Astrocyte (in vitro differentiated cells and primary cell): ENCODE measurements at places on chromosomes 11 and 22. TPM values are rescaled to one million over a fixed set of nuclear protein-coding genes. Genes with fewer than 3 reads are reported as not detected.
A peak's percentile ranks its signal among the peaks of the same experiment; 100 is the strongest.

GRCh38 chr11:32421992-32422391, 13.3 kb downstream of the WT1 start:
- DNase-seq: peak; percentile 9

DNA sequence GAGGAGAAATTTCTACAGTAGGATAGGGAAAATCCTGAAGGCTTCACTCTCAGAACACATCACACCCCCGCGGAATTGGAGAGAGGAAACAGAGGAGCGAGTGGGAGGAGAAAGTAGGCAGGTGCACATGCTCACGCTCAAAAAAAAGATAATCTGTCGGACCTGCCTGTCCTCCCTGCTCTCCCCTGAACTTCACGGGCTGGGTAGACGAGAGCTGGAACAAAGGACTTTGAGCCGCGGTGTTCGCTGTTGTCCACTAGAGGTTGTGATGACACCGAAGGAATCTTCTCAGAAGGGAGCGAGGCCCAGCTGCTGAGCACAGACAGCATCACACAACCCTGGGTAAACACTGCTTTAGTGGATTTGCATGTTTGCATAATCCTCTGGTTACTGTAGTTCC, 5.0 kb downstream of the SEZ6L start:
- no peak for DNase-seq

GRCh38 chr11:57300785-57301184, 24.0 kb downstream of the TNKS1BP1 start:
- DNase-seq: no peak

- no peak for DNase-seq
These were observed 52.0 kb downstream of the ARFGAP2 start for GRCh38 chr11:47124675-47125074.

DNA sequence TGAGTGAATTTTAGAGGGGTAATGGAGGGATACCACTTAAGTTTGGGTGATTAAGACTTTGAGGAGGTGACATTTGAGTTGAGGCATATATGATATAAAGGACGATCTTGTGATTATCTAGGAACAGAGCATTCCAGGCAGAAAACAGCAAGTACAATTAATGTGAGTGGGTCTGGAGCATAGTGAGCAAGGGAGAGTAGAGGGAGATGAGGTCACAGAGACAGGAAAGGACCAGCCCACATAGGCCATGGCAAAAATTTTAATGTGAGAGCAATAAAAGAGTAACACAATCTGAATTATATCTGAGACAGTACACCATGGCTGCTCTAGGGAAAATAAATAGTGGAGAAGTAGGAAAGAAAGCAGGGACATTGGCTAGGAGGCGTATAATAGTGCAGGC, 14.5 kb upstream of the HSPA8 start:
- DNase-seq: no peak

DNA sequence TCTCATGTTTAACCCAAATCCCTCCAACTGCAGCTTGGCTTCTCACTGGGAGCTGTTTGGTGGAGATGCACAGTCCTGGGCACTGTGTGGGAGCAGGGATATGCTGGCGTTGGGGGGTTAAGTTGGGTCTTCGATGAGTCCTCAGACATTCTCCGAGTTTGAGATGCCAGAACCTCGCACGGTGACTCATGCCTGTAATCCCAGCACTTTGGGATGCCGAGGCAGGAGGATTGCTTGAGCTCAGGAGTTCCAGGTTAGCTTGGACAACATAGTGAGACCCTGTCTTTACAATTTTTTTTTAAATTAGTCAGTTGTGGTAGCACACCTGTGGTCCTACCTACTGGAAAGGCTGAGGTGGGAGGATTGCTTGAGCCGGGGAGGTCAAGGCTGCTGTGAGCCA, 20.7 kb downstream of the POU2F3 start:
- DNase-seq: no peak

DNA sequence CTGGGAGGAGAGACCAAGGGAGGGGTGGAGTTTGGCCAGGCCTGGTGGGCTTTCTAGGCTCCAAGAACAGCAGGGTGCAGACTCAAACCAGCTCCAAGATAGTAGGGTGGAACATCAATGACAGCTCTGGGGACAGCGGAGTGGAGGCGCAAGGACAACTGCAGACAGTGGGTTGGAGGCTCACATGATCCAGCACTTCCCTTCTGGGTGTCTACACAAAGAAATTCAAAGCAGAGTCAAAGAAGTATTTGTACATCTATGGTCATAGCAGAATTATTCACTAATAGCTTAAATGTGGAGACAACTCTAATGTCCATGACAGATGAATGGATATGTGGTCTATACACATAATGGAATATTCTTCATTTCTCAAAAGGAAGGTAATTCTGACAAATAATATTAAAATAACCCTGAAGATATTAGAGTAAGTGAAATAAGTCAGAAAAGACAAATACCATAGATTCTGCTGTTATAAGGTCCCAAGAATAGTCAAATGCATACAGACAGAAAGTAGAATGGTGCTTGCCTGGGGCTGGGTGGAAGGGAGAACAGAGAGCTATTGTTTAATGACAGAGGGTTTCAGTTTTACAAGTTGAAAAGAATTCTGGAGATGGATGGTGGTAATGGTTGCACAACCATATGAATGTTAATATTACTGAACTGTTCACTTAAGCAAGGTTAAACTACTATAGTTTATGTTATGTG, 5.5 kb upstream of the GAB4 start:
- no peak for DNase-seq

- DNase-seq: no peak
These were observed 12.4 kb downstream of the TRIM29 start for GRCh38 chr11:120125509-120125908.

DNA sequence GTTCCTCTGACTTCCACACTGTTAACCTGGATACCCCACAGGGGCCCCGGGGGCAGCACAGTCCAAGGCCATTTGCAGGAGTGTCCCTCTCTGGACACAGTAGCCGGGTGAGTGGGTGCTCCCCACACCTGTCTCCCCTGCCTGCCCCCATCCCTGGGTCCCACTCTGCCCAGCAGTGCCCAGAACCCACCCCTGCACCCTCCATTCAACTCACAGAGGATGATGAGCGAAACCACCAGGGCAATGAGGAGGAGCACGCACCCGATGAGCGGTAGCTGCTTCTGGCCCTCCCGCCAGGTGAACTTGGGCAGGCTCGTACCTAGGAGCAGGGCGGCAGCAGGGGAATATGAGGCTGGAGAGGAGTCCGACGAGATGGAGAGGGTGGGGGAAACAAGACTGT, 12.2 kb downstream of the TMPRSS13 start:
- no peak for DNase-seq

GRCh38 chr11:82194521-82194920, 539.1 kb downstream of the FAM181B start:
- DNase-seq: no peak

The TAF10 gene
- total RNA-seq: 111 and 113 TPM in 2 replicates

The CHRM1 gene
- not detected in 2 replicates for total RNA-seq

The SMPD1 gene
- total RNA-seq: 22.7 and 25.2 TPM in 2 replicates

The NUP160 gene
- total RNA-seq: 22.9 and 23.8 TPM in 2 replicates

The IGLL5 gene
- total RNA-seq: not detected in 2 replicates
